ENCODE measurements at places on chromosomes 6 and 20.

- DNase-seq: no peak
Observed at GRCh38 chr6:117288083-117288715, 22.8 kb downstream of the VGLL2 start.

GRCh38 chr20:41371371-41371770 lies 4.8 kb upstream of the EMILIN3 start:
- no peak for DNase-seq

DNA sequence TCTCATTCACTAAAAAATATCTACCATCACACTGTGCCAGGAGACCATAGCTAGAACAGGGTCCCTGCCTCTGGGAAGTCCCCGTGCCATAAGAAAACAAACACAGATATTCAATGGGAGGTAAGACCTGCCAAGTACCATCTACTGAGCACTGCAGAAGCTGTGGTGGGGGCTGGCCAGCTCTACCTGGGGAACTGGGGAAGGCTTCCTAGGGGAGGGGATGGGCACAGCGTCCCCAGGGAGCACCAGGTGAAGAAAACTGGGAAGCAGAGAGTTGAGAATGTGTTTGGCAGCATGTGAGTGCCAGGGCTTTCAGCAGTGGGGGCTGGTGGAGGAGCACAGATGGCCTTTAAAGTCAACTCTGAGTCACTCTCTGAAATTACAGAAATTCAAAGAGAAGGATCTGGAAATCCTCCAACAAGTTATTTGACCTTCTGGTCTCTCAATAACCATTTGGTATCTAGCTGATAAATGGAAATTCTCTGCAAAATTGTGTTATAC lies 85.2 kb downstream of the SHLD1 start:
- DNase-seq: no peak

DNA sequence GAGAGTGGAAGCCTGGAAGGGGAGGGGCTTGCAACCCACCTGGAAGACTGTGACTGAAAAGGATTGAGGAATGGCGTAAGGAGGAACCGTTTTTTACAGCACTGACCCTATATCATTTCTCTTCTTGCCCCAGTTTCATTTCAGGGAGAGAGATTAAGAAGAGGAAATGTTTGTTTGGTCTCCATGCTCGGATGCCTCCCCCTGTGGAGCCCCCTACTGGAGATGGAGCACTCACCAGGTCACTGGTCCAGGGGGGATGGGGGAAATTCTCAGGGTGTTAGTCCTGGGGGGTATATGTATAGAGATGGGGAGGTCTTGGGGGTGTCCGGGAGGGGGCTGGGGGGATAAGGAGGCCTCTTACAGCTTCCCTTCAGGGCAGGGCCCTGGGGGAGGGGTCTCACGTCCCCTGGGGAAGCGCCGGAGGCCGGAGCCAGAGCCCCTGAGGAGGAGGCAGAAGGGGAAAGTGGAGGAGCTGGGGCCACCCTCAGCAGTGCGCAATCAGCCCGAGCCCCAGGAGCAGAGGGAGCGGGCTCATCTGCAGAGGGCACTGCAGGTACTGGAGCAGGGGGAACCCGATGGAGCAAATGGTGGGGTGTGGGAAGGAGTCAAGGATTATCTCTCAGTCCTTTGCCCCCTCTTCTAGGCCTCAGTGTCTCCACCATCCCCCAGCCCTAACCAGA lies 3.2 kb downstream of the CUTA start:
- DNase-seq: no peak

GRCh38 chr6:157232161-157232895 lies 91.0 kb downstream of the TMEM242 start:
- DNase-seq: no peak

- DNase-seq: no peak
Observed at GRCh38 chr6:14001329-14002012, 76.7 kb downstream of the RNF182 start.

- DNase-seq: no peak
Observed at GRCh38 chr6:37638414-37639341, 59.0 kb downstream of the MDGA1 start.

DNA sequence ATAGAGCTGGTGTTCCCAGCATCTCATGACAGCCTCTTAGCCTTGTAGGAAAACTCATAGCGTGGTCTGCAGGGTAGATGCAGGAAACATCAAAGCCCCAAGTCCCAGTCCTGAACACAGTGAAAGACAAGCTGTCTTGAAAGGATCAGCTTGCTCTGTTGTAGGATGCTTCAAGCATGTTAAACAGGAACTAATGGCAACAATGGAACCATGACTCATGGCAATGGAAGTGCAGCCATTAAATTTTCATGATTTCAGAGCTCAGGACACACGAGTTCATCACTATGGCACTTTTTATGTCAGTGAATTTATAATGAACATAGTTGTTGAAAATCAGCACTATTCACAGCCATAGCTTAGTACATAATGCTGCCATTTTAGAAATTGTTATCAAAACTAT lies 367.7 kb downstream of the KIF16B start:
- no peak for DNase-seq

- no peak for DNase-seq
Observed at GRCh38 chr6:113903666-113904330, 46.7 kb downstream of the MARCKS start.

DNA sequence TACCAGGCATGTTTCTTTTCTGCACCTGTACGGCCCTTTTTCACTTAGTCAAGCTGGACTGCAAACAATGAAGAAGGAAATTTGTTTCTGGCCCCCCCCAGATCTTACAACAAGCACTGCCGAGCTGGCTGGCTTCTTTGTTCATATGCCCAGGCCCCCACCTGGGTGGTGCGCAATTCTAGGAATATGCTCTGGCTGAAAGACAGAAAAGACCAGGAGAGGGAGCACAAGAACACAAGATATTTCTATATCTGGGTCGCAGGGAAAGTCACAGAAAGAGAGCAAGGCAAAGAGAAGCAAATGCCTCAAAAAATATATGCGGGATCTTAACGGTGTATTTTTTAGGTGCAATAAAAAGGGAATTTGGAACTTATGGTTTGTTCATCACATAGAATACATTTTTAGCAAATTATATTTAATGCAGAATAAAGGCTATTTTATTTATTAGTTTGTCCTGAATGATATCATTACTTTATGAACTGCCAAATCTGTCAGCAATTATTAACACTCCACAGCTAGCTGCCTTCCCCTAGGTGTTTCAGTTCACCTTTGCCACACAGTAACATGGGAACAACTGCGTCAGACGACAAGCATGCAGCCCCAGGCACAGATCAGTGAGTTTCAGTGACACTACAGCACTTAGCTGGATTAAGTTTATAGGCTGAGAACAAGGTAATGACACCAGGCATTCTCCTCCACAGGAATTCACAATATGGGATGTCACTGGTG lies 76.5 kb downstream of the GJA10 start:
- peak; percentile 30 for DNase-seq

GRCh38 chr20:48919882-48920526 lies 1.5 kb upstream of the ARFGEF2 start:
- no peak for DNase-seq

GRCh38 chr20:61407561-61407960 lies 155.5 kb downstream of the CDH4 start:
- no peak for DNase-seq

GRCh38 chr6:163392533-163392932 lies 22.0 kb upstream of the QKI start:
- no peak for DNase-seq

- no peak for DNase-seq
Observed at GRCh38 chr20:17742731-17743130, 43.0 kb downstream of the BANF2 start.

GRCh38 chr6:128598571-128598970 lies 78.2 kb upstream of the PTPRK start:
- DNase-seq: no peak

DNA sequence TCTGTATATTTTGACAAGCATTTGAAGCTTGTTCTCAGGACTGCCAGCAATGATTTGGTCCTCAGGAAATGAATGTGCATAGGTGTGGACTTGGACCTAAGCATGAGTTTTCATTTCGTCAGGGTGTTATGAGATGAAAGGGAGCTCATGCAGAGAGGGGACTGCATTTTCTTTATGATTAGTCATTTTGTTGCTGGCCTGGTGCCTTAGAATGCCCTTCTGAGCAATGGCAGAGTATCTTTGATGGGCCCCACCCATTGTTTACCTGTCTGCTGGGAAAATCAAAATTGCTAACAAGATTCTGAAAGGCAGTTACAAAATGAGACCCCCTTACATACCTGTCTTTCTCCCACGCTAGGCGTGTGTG lies 51.5 kb upstream of the MTHFD1L start:
- peak; percentile 55 for DNase-seq

DNA sequence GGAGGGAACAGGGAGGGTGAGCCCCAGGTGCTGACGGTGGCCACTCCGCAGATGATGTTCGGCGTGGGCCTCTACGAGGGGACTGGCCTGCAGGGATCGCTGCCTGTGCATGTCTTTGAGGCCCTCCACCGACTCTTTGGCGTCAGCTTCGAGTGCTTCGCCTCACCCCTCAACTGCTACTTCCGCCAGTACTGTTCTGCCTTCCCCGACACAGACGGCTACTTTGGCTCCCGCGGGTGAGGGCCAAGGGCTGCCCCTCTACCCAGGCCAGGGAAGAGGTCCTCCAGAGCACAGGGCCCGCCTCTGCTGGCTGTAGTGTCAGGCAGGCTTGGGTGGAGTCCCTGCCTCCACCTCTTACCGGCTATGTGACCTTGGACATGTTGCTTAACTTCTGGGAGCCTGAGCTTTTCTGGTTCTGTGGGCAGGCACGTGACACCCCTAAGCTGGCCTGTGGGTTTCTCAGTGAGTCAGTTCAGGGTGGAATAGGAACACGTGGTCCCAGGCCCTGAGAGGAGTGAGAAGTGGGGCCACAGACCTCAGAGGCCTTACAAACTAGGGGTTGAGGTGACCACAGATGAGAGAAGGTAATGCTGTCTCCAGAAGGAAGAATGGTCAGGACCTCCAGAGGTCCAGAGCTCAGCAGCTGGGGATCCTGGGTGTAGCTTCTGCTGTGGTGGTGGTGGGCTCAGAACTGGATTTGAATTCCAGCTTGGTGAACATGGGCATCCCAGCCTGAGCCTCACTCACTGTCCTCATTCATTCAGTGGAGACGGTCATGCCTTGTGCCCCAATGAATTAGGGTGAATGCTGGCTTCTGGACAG lies 11.9 kb downstream of the PCIF1 start:
- no peak for DNase-seq

GRCh38 chr20:20666359-20666758 lies 46.1 kb downstream of the RALGAPA2 start:
- no peak for DNase-seq

DNA sequence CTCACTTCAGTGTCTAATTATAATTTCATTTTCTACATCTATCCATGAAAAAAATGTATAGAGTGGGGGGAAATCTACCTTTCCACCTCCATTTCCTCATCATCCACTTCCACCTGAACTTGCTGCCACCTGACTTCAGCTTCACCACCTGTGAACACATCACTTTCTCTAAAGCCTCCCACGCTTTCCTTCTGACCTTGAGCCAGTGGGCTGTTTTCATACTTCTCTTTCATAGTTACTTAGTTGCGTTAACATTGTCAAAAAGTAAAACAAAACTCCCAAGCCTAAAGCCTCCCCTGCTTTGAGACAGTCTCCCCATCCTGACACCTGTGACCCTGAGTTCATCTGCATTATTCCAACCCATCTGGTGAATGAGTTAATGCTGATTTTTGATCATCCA lies 47.3 kb downstream of the KLHL31 start:
- no peak for DNase-seq

GRCh38 chr6:74568861-74569260 lies 637.0 kb downstream of the COL12A1 start:
- no peak for DNase-seq

DNA sequence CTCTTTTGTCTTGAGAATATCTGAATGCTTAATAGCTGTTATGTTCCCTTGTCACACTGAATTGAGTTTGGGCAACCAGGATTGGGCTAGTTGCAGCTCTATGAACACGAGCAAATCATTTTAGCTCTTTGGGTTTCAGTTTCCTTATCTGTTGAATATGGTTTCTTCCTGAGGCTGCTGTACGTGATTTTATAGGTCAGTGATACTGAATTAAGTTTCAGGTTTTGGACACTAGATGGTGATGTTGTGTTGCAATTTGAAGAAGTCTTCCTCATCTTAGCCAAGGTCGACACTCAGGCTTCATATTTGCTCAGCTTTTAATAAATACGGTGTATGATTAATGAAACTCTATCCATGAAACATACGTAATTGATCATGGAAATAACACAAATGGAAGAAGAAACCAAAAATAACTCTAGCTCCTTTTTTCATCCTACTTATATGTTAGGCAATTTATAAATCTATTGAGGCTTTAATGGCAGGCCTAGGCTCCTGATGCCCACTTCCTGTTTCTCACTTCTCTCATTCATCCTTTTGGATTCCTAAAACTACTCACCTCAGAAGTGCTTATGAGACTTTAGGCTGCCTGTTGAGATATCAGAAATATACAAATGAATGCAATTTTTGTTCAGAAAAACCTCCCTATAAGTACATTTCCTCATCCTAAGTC lies 354.1 kb upstream of the MAP3K7 start:
- DNase-seq: peak; percentile 46

DNA sequence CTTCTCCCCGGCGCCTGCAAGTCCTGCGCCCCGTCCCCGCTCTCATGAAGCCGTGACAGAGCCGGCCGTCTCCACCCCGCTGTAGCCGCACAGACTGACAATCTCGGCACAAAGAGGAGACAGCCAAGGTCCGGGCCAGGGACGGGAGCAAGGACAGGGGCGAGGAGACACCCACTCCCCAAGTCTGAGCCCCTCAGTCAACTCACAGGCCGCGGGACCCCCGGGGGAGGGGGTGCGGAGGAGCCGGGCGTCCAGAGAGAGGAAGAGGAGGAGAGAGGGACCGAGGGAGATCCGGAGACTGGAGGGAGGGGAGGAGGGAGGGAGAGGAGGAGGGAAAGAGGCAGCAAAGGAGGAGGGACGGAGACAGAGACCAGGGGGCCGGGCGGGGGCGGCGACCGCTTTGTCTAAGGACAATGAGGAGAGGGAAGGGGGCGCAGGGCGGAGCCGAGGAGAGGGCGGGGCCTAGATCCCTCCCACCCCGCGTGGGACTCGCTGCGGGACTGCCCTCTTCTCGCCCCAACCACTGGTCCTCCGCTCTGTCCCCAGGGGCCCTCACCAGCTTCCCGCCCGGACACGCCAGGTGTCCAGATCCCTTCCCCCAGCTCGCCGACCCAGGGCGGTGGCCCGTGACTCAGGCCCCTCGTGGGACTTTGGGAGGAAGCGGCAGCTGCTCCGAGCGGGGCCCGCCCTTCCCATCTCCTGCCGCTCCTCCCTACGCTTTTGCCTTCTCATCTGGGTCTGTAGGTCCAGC lies 638 bp upstream of the PPP1R18 start:
- peak; percentile 90 for DNase-seq

GRCh38 chr6:47206626-47207025 lies 103.1 kb downstream of the TNFRSF21 start:
- DNase-seq: no peak

DNA sequence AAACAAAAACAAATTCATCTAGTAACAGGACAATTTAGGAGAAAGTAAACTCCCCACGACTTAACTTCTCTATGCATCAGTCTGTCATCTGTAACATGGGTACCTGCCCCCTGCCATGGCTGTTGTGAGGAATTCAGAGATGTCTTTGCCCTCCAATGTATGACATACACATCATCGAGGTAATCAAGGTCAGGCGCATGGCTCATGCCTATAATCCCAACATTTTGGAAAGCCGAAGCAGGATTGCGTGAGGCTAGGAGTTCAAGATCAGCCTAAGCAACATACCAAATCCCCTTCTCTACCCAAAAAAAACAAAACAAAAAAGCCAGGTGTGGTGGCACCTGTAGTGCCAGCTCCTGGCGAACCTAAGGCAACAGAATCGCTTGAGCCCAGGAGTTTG lies 9.0 kb downstream of the EEF1A1 start:
- DNase-seq: no peak

GRCh38 chr20:19958928-19959327 lies 58.2 kb upstream of the NAA20 start:
- DNase-seq: no peak

Data from GM10248 (cell line).